ENCODE measurements at places on chromosomes 2 and 18. TPM values are rescaled to one million over a fixed set of nuclear protein-coding genes. Genes with fewer than 3 reads are reported as not detected.

The ITGB6 gene
- total RNA-seq, result 0.43 TPM

The PLEKHM3 gene
- 12.5 TPM for total RNA-seq

The TFCP2L1 gene
- 0.17 TPM for total RNA-seq

The IL1F10 gene
- total RNA-seq, result not detected

DNA sequence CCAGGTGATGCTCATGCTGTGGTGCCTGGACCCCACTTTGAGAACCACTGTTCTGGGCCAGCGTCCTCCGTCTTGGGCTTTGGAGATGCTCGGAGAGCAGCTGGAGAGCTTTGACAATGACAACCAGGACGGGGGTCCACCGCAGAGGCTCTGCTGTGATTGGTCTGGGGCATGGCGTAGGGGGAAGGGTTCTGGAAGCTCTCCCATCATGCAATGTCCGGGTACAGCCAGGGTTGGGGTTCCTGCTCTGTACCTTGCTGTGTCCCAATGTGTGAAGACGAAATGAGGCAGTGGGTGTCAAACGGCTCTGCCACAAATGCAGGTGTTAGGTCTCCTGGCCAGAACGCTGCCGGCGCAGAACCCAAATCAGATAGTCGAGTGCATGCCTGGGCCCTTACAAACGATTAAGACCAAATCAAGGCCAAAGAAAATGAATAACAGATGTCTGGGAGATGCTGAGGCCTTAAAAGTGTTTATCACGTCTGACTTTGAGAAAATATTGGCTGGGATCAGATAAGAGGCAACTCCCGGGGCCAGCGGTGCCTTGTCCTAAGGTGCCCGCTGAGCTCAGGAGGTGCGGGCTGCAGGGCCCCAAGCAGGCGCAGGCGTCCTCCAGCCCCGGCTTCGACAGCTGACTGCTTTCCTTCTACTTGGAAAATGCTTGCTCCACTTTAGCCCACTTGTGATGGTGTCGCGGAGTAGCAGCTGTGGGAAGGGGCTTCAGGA, 117.2 kb downstream of the VAPA start:
- H3K4me1 ChIP-seq, result no peaks in the 10 kb centered on the region
- no peaks in the 10 kb centered on the region for H3K36me3 ChIP-seq
- no peaks in the 10 kb centered on the region for H3K27me3 ChIP-seq
- no peak overlapping the region for H3K4me3 ChIP-seq
- DNase-seq, result no peak
- peak overlapping the region; percentile 30 for H3K27ac ChIP-seq

DNA sequence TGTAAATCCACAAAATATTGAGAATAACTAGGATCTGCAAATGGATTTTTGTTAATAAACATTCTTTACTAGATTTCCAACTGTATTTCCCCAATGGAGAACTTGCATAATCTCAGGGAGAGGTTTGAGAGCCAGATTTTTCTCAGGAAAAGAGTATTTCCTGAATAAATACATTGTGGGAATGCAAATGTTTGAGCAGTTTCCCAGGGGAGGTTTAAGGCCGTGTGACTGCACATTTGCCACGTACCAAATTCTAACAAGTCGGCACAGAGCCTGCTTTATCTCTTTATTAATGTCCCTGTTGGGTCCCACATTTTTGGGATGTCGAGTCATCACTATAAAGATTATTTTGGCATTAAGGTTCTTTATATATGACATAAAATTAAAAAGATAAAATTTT, 27.0 kb downstream of the TFPI start:
- no peaks in the 10 kb centered on the region for H3K27me3 ChIP-seq
- no peak for DNase-seq
- H3K27ac ChIP-seq, result no peak overlapping the region
- H3K36me3 ChIP-seq, result no peaks in the 10 kb centered on the region

DNA sequence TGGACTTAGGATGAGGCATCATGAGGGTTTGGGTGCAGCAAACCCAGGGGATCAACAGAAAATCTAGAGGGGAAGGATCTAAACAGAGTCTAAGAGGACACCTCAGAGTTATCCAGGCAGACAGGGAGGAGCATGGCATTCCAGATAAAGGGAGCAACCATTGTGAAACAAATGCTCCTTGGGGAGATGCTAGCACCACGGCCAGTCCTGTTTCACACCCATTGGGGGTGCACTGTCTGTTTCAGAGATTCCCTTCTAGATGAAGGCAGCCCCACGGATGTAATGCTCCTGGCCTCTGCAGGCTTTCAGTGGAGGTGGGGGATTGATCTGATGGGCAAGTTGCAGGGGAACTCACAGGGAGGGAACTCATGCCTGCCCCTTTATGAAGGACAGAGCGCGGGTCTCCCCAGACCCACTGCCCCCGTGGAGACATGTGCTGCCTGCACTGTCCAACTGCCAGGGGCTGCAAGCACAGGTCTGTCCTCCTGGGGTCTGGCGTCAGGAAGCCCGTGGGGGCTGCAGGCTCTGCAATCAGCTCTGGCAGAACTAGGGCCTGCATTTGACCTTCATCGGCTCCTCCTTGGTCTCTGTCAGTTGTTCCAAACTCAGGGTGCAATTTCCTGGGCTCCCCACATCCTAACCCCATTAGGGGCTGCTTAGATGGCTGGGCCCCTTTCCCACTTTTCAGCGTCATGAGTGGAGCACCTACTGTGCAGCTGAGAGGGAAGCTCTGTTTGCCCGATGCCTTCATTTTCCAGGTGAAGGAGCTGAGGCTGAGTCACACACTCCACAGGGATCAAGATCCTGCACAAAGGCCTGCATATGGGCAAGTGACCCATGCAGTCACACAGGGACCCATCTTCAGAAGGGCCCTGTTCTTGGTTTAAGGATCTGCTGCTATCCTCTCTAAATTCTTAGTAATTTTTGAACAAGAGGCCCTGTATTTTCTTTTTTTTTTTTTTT, 163.4 kb downstream of the ARL4C start:
- no peaks in the 10 kb centered on the region for H3K27me3 ChIP-seq
- no peak overlapping the region for H3K27ac ChIP-seq
- no peaks in the 10 kb centered on the region for H3K4me1 ChIP-seq
- H3K4me3 ChIP-seq, result no peak overlapping the region
- no peak for DNase-seq

Measured in heart left ventricle (tissue), 16 donors.